ENCODE measurements at places on chromosomes 3 and 15.

DNA sequence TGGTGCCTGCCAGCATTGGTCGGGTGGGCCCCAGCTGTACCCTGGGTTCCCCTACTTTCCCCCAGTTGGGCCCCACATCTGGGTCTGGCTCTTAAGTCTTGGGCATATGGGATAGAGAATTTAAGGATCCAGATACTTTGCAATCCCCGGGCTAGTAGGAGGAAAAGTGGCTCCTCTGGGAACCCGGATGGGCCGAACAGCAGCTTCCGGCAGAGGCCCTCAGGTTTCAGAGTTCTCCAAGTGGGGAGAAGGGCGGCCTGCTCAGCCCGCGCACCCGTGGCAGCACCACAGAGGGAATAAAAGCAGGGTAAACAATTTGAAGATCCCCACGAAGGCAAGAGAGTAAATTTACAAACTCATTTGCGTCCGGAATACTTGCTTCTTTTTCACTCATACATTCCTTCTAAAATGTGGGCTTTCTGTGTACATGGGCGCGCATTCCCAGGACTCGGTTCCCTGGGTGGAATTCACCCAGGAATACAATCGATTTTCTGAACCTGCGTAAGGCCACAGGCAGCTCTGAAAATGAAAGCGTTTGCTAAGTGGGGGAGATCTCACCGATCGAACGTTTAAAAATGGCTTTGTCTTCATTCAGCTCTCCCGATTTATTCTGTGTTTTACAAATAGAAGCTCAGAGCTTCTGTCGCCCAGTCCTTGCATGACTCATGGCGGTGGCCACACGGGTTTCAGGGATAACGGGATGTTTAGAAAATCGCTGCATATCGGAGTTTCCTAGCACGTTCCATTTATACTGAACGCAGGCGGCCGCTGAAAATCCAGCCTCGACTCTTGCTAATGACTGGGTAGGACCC, 74.0 kb upstream of the POLG start:
- no peak for DNase-seq

DNA sequence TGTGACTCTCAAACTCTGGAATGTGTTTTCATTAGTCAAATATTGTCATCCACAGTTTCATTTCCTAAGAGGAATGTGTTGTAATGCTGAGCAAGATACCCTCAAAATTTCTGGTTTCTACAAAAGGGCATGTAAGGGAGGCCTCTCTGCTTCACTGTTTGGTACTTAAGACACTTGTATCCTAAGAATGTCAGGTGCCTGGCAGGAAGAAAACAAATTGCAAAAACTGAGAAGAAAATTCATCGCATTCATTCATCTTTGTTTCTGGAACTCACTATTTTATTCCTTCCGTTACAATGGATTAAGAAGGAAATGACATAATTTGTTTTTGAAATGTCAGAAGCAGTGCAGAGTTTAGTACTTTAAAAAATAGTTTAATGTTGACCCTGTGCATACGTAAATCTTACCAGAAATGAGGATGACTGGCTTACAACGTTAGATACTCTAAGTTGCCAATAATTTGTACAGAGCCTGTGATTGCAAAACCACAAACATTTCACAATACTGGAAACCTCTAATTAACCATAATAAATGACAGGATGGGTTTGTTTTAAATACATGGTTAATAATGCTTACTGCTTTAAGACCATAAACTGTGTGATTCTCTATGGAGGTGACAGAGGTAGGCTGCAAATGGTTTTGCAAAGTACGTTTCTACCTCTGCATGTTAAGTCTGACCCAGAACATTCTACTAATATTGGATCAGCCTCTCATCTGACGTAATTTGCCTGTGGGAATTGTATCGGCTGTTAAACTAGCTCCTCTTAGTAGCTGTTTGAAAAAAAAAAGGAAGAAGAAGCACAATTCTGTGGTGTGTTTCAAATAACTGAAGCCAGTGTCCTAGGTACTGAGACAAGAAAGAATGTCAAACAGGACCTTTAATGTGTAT, 477.8 kb downstream of the RBMS3 start:
- peak; percentile 86 for DNase-seq

DNA sequence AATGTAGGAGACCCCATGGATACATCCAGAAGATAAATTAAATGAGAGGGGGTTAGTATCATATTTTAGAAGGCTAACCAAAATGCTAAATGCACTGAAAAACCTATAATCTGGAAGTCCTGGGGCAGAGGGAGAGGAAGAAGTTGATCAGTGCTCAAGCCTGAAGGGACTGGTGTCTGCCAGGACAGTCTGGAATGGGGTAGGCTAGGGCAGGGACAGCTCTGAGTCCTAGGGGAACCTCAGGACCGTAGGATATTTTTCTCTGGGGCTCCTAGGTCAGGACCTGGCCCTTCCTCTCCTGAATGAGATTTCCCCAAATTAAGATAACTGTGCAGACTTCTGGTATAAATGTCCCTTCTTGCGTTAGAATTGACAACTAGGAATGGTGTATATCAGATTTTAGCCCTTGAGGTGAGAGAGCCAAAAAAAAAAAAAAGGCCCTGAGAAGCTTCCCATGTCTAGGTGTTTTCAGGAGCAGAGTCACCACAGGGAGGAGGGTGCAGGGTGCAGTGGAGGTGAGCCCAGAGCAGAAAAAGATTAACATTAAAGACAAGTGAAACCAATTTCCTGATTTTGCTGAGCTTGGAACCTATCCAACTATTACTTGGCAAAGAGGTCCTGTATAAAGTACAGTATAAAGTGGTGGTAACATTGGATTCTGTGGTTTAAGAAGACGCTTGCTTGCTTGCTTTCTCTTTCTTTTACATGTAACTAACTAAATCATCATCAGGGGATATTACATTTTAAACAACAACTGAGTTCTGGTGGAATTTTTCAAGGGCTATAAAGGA, 63.5 kb downstream of the HACD2 start:
- no peak for DNase-seq

DNA sequence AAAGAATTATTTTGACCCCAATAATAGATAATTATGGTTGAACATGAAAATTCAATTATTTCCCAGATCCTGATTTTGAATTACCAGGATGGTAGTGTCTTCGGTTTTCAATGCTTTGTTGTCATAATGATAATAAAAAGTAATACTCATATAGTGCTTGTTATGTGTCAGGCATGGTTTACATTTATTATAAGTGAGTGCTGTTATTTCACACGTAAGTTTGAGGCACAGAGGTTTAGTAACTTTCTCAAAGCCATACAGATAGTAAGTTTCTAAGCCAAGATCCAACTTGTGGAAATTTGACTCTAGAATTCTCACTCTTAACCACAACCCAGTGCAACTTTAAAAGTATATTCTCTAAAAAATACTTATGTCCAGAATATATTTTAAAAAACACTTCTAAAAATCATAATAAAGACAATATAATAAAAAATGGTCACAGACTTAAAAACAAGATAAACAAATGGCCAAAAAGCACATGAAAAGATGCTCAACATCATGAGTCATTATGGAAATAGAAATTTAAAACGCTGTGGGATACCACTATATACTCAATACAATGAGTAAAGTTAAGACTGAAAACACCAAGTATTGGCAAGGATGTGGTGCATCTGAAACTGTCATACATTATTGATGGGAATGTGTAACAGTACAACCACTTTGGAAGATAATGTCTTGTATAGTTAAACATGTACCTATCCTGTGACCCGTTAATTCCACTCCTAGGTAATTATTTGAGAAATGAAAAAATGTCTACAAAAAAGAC, 45.2 kb downstream of the SPRED1 start:
- DNase-seq, result peak; percentile 17

DNA sequence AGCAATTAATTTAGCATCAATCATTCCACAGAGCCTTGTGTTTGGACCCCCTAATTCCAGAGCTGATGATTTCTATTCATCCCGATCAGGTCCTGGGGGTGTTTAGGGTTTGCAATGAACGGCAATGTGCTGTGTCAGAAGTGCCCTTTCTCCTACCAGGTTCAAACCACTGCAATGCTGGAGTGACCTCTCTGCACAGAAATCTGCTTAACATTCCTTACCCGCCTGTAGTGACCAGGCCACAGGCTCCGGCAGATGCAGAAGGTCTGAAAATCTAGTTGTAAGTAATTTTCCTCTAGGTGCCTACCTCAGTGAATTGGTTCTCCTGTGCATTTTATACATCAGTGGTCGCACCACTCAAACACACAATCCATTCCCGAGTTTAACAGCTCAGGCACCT, 725.3 kb upstream of the CFAP20DC start:
- DNase-seq, result no peak

- DNase-seq, result peak; percentile 10
Observed at GRCh38 chr3:47082519-47082918, 81.4 kb downstream of the SETD2 start.

- DNase-seq, result no peak
Observed at GRCh38 chr3:181755959-181756358, 44.2 kb downstream of the SOX2 start.

- DNase-seq, result no peak
Observed at GRCh38 chr3:9653565-9654248, 4.4 kb downstream of the MTMR14 start.

DNA sequence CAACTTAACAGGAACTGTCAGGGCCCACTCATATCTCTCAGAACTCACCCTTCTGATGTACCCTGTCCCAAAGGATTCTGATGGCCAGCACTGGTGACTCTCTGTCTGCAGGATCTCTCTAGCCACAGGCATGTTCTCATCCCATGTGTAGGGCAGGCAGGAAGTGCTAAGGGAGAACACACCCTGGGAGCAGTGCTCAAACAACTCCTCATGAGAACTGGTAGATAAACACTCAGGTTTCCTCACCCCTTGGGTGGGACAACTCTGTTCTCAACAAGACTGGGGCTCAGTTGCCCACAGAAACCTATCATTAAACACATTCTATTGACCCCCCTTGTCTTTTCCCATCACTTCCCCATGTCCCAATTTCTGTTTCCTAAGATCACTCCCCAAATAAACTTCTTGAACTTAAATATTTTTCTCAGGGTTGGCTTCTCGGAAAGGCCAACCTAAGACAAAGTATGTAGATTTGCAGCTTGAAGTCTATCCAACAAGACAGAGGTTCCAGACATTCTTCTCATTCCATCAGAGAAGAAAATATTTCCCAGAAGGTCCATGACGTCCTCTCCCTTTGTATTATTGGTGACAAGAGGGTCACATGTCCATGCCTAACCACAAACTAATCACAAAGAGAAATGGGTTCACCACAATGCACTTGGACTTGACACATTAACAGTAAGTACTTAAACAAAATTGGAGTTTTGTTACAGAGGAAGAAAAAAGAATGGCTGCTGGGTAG, 276.6 kb upstream of the GADL1 start:
- peak; percentile 78 for DNase-seq

DNA sequence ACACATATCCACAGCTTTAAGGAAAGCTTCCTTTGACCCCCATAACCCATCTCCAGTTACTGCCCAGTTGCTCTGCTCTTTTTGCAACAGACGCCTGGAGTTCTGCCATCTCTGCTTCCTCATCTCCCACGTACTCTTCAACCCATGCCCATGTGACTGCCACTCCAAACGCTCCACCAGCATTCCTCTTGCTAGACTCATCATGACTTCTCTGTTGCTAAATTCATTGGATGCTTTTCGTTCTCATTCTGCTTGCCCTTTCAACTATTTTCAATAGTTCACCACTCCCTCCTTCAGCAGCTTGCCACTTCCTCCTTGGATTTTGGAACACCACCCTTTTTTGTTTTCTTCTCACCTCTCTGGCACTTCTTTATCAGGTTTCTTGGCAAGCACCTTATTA, 2.7 kb upstream of the KNSTRN start:
- peak; percentile 94 for DNase-seq

DNA sequence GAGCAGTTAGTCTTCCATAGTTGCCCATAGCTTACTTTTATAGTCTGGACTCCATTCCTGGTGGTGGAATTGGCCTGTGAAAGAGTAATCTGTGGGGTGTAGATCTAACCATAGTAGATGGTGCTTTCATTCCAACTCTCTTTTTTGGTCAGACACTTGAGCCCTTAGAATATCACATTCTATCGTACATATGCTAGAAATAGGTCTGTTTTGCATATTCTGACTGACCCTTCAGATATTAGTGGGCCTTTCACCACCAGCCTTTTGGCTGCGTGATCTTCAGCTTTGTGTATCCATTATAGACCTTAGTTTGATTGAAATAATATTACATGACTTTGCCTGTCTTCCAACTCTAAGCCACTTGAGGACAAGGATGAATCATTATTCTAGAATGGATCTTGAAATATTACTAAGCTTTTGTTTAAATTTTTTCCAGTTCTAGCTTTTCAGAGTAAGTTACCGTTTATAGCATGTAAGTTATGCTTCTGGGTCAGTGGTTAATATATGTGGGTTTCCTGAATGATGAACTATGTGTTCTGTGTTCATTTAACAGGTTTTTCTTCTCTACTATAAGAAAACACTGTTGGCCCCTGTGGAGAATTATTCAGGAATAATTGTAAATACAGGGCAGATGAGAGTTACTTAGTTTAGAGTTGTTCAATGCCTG, 8.7 kb downstream of the RAB7A start:
- no peak for DNase-seq

GRCh38 chr3:82773207-82773606, 1011.8 kb upstream of the GBE1 start:
- no peak for DNase-seq

- DNase-seq, result no peak
Observed at GRCh38 chr3:10273702-10274305, 18.9 kb downstream of the GHRL start.

DNA sequence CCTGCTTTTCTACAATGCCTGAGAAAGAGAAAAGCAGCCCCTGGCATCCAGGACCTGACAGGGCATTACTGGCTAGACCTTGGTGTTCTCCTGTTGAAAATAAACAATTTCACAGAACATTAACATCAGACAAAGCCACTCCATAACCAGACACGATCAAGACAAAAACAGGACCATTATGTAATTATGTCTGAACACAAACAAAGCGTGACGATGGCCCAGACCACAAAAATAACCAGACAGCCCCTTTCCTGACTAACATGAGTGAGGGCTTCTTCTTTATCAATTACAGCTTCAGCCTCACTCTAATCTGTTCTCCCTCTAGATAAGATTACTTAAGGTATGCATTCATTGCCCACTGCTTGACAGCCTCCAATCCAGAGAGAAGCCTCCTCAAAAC, 172.7 kb upstream of the LMCD1 start:
- no peak for DNase-seq

DNA sequence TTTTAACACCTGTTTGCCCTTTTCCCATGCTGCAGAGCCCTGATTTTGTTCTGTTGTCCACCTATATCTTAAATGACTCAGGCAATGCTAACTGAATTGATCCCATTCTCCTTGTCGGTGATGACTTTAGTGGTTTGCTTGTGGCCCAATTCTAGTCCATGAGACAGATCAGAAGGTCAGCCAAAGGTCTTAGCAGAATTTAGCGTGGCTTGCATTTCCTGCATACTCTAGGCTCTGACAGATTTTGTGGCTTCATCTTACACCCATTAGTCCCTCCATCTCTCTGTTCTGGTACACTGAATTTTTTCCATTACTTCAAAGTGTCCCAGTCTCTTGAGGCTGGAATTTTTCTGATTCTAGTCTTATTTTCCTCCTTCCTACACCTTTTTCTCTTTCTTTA, 161.9 kb downstream of the STAC start:
- no peak for DNase-seq

All from skeletal muscle cell (primary cell).